ENCODE measurements at places on chromosomes 7 and 10. TPM values are rescaled to one million over a fixed set of nuclear protein-coding genes. Genes with fewer than 3 reads are reported as not detected.
A peak's percentile ranks its signal among the peaks of the same experiment; 100 is the strongest.

Gene TRIM73
- 2.0 TPM for total RNA-seq

Gene PDLIM1
- total RNA-seq, result 176 TPM

Gene DNA2
- total RNA-seq, result 7.2 TPM

Gene NRF1
- total RNA-seq, result 11.4 TPM

- no peaks in the 10 kb centered on the region for H3K4me1 ChIP-seq
- H3K27me3 ChIP-seq, result no peaks in the 10 kb centered on the region
- H3K4me3 ChIP-seq, result no peak overlapping the region
- no peak overlapping the region for H3K27ac ChIP-seq
- DNase-seq, result no peak
Measured at GRCh38 chr7:25762511-25763462, 389.2 kb upstream of the NFE2L3 start.

DNA sequence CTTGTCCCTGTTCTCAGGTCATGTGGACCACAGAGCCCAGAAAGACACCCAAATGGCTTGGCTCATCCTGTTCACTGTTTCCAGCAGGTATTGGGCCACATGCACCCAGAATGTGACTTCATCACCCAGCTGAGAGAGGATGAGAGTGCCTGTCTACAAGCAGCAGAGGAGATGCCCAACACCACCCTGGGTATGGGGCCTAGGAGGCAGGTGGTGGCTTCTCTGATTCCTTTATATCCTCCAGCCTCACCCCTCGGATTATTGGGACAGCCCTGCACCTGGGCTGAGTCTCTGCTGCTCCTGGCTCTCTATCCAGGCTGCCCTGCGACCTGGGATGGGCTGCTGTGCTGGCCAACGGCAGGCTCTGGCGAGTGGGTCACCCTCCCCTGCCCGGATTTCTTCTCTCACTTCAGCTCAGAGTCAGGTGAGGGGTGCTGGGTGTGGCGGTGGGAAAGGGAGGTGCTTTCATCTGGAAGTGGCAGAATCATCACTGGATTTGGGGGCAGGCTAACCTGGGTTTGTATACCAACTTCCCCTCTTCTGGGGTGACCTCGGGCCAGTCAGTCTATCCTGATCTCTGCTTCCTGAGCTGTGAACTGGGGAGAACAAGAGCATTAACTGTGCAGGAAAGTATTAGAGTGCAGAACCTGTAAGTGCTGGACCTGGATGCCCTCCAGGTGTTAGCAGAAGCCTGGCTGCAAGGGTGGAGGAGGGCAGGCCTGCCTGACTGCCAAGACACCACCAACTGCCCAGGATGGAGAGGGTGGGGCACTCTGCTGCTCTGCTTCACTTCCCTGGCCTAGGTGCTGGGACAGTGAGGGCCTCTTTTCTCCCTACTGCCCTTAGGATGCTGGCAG lies 5.2 kb downstream of the GHRHR start:
- no peaks in the 10 kb centered on the region for H3K27me3 ChIP-seq
- H3K4me3 ChIP-seq, result no peak overlapping the region
- no peak for DNase-seq
- H3K4me1 ChIP-seq, result no peaks in the 10 kb centered on the region
- no peak overlapping the region for H3K27ac ChIP-seq

GRCh38 chr10:47057471-47057870 lies 146.2 kb downstream of the PTPN20 start:
- H3K27me3 ChIP-seq, result no peaks in the 10 kb centered on the region
- H3K4me3 ChIP-seq, result no peak overlapping the region

GRCh38 chr7:135349746-135350145 lies 116.1 kb downstream of the STRA8 start:
- no peak for DNase-seq
- H3K36me3 ChIP-seq, result no peaks in the 10 kb centered on the region
- H3K4me1 ChIP-seq, result no peaks in the 10 kb centered on the region
- no peak overlapping the region for H3K27ac ChIP-seq

- H3K27me3 ChIP-seq, result no peaks in the 10 kb centered on the region
- no peak overlapping the region for H3K4me3 ChIP-seq
- no peaks in the 10 kb centered on the region for H3K4me1 ChIP-seq
- DNase-seq, result no peak
Measured at GRCh38 chr7:11120068-11120664, 146.5 kb downstream of the PHF14 start.

- no peak for DNase-seq
- peak overlapping the region; percentile 54 for H3K4me3 ChIP-seq
- no peak overlapping the region for H3K27ac ChIP-seq
- peaks cover 7% of the 10 kb centered on the region for H3K27me3 ChIP-seq
- no peaks in the 10 kb centered on the region for H3K36me3 ChIP-seq
- H3K4me1 ChIP-seq, result peaks cover 76% of the 10 kb centered on the region
Measured at GRCh38 chr10:50416881-50417280, 165.6 kb upstream of the ASAH2 start.
